Activated CD4-positive, alpha-beta T cell treated with anti-CD3 and anti-CD28 coated beads for 36 hours (primary cell): ENCODE measurements at places on chromosomes 11 and 22. TPM values are rescaled to one million over a fixed set of nuclear protein-coding genes. Genes with fewer than 3 reads are reported as not detected.

GRCh38 chr11:18280438-18281045, 14.5 kb downstream of the SAA1 start:
- H3K4me3 ChIP-seq: no peak overlapping the region
- DNase-seq: no peak
- H3K27ac ChIP-seq: no peak overlapping the region
- H3K4me1 ChIP-seq: peaks cover 8% of the 10 kb centered on the region
- H3K27me3 ChIP-seq: no peaks in the 10 kb centered on the region

GRCh38 chr11:34676227-34676626, 55.3 kb downstream of the EHF start:
- peaks cover 17% of the 10 kb centered on the region for H3K27me3 ChIP-seq
- no peaks in the 10 kb centered on the region for H3K4me1 ChIP-seq
- no peak for DNase-seq
- no peak overlapping the region for H3K4me3 ChIP-seq

GRCh38 chr11:113174882-113175281, 139.5 kb upstream of the TTC12 start:
- H3K4me3 ChIP-seq: no peak overlapping the region
- H3K27ac ChIP-seq: no peak overlapping the region
- no peaks in the 10 kb centered on the region for H3K36me3 ChIP-seq
- DNase-seq: no peak

- peaks cover 31% of the 10 kb centered on the region for H3K27me3 ChIP-seq
- DNase-seq: no peak
- H3K27ac ChIP-seq: no peak overlapping the region
- H3K4me3 ChIP-seq: no peak overlapping the region
- peaks cover 12% of the 10 kb centered on the region for H3K4me1 ChIP-seq
Measured at GRCh38 chr11:16926883-16927626, 87.2 kb downstream of the PLEKHA7 start.

GRCh38 chr11:14541192-14541947, 21.2 kb upstream of the PSMA1 start:
- H3K27ac ChIP-seq: no peak overlapping the region
- peaks cover 44% of the 10 kb centered on the region for H3K4me1 ChIP-seq
- H3K36me3 ChIP-seq: peaks cover 2% of the 10 kb centered on the region
- H3K27me3 ChIP-seq: no peaks in the 10 kb centered on the region

DNA sequence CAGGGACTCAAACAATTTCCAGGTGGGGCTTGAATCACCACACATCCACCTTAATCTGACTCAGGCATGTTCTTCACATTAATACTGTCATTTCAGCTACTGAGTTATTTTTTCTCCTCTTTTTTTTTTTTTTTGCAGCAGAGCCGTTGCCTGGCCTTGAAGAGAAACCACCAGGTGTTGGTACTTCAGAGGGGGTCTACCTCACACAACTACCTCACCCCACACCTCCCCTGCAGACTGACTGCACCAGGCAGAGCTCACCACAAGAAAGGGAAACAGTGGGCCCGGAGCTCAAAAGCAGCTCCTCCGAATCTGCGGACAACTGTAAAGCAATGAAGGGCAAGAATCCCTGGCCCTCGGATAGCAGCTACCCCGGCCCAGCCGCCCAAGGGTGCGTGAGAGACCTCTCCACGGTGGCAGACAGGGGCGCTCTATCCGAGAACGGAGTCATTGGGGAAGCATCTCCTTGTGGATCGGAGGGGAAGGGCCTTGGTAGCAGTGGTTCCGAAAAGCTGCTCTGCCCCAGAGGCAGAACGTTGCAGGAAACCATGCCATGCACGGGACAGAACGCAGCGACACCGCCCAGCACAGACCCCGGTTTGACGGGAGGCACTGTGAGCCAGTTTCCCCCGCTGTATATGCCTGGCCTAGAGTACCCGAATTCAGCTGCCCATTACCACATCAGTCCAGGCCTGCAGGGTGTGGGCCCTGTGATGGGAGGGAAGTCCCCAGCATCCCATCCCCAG, 15.1 kb upstream of the SLC25A18 start:
- H3K27ac ChIP-seq: no peak overlapping the region
- H3K4me3 ChIP-seq: no peak overlapping the region
- H3K4me1 ChIP-seq: no peaks in the 10 kb centered on the region
- no peaks in the 10 kb centered on the region for H3K36me3 ChIP-seq
- H3K27me3 ChIP-seq: no peaks in the 10 kb centered on the region

- H3K27me3 ChIP-seq: no peaks in the 10 kb centered on the region
- H3K36me3 ChIP-seq: no peaks in the 10 kb centered on the region
- no peak for DNase-seq
- no peaks in the 10 kb centered on the region for H3K4me1 ChIP-seq
- no peak overlapping the region for H3K27ac ChIP-seq
Measured at GRCh38 chr11:109329716-109330115, 92.3 kb upstream of the C11orf87 start.

DNA sequence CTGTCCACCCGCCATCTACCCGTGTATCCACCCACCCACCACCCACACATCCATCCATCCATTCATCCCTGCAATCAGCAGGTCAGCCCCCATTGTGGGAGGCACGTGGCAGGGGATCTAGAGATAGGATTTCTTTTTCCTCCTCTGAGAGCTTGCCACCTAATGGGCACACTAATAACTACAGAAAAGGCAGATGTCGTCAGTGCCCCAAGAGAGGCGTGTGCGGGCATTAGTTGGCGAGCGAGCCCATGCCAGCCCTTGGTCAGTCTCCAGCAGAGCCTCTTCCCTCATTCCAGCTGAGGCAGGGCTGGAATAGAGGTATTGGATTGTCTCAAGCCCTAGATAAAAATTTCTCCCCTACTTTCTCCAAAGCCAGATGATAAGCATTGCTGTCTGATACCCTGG, 9.7 kb downstream of the USP2 start:
- peaks cover 6% of the 10 kb centered on the region for H3K4me1 ChIP-seq
- H3K4me3 ChIP-seq: no peak overlapping the region
- DNase-seq: no peak
- no peak overlapping the region for H3K27ac ChIP-seq
- H3K36me3 ChIP-seq: no peaks in the 10 kb centered on the region
- peaks cover 7% of the 10 kb centered on the region for H3K27me3 ChIP-seq

GRCh38 chr22:17358415-17358814, 10.8 kb upstream of the CECR2 start:
- no peak for DNase-seq
- no peaks in the 10 kb centered on the region for H3K36me3 ChIP-seq
- H3K4me3 ChIP-seq: no peak overlapping the region
- H3K4me1 ChIP-seq: no peaks in the 10 kb centered on the region
- peaks cover 2% of the 10 kb centered on the region for H3K27me3 ChIP-seq

DNA sequence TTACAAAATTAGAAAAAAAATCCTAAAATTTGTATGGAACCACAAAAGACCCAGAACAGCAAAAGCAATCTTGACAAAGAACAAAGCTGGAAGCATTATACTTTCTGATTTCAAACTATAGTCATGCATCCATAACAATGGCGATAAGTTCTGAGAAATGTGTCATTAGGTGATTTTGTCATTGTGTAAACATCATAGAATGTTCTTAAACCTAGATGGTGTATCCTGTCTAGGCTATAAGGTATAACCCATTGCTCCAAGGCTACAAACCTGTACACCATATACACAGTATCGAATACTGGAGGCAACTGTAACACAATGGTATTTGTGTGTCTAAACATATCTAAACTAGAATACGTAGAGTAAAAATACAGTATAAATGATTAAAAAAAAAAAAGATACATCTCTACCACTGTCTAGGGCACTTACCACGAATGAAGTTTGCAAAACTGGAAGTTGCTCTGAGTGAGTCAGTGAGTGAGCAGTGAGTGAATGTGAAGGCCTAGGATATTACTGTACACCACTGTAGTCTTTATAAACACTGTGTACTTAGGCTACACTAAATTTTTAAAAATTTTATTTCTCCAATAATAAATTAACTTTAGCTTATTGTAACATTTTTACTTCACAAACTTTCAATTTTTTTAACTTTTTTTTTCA, 18.1 kb upstream of the SC5D start:
- peaks cover 1% of the 10 kb centered on the region for H3K27me3 ChIP-seq
- no peaks in the 10 kb centered on the region for H3K36me3 ChIP-seq
- DNase-seq: no peak
- H3K4me1 ChIP-seq: no peaks in the 10 kb centered on the region
- H3K4me3 ChIP-seq: no peak overlapping the region

DNA sequence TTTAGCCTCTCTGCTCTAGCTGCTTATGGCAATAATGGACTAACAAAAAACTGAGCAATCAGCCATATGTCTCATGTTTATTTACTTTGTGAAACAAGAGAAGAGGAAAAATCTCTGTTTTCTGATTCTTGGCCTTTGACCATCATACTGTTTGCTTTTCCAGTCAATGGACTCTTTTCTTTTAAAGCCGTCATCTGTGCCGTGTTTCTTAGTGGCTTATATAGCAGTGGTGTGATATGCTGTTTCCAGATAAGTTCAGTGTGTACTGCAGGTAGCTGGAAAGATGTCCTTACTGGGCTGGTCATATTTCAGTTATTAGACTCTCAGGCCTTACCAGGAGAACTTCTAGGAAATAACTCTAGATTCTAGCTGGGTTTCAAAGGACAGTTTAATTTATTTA, 33.6 kb upstream of the TECTA start:
- H3K27me3 ChIP-seq: no peaks in the 10 kb centered on the region
- DNase-seq: no peak
- H3K36me3 ChIP-seq: peaks cover 33% of the 10 kb centered on the region
- no peak overlapping the region for H3K4me3 ChIP-seq
- H3K4me1 ChIP-seq: no peaks in the 10 kb centered on the region

DNA sequence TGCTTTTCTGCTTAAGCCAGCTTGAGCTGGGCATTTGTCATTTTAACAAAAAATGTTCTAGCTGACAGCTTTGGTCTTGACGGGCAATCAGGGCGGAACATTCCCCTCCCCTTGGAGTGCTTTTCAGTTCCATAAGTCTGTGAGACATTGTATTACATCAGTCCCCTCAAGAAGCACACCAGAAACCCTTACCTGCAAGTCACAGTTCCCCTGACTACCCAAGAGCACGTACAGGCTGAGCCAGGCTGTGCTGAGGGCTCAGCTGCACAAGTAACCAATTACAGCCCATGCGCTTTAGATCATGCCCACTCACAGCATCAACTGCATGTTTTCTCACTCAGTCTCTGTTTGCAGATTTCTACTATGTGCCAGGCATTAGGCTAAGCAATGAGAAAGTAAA, 19.1 kb downstream of the HIRA start:
- peaks cover 16% of the 10 kb centered on the region for H3K36me3 ChIP-seq
- no peak overlapping the region for H3K4me3 ChIP-seq
- no peak for DNase-seq
- H3K4me1 ChIP-seq: peaks cover 8% of the 10 kb centered on the region
- no peaks in the 10 kb centered on the region for H3K27me3 ChIP-seq

DNA sequence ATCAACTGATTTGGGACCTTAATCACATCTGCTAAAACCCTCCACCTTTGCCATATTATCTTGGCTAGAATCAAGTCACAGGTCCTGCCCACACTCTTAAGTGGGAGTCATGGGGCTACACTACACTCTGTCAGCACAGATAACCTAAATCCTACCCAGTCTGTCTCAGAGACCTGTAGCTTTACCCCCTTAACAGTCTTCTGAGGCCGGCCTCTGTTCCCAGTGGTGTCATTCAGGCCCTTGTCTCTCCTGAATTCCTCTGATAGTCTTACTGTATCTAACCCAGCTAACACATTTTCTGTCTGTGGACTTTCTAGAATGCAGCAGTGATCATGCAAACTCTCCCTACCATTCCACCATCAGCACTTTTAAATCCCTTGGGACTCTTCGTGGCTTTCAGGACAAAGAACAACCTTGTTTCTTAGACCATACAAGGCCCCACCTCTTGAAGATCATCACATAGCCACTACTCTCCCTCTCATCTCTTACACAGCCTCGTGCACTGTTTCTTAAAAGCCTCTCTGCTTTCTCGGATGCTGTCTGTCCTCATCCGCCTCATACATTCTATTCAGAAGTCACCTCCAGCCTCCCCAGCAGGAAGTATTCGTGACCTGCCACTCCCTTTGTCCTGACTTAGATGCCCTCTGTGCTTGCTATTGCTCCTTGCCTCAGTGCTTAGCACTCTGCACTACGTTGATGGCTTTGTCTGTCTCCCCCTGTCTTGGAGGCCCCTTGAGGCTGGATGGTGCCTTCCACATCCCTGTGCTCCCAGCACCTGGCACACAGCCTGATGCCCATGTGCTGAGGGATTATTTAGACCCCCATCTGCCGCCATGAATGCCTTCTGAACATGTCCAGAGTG, 57.9 kb downstream of the PANX1 start:
- no peaks in the 10 kb centered on the region for H3K27me3 ChIP-seq
- no peak overlapping the region for H3K4me3 ChIP-seq
- H3K4me1 ChIP-seq: no peaks in the 10 kb centered on the region
- H3K36me3 ChIP-seq: peaks cover 3% of the 10 kb centered on the region
- no peak overlapping the region for H3K27ac ChIP-seq
- no peak for DNase-seq

SGSM1 gene
- 0.11 TPM for total RNA-seq

FAM180B gene
- not detected for total RNA-seq

UBQLN3 gene
- total RNA-seq: not detected

PNPLA5 gene
- not detected for total RNA-seq

GNAZ gene
- total RNA-seq: 1.1 TPM

MS4A3 gene
- not detected for total RNA-seq

SLC6A5 gene
- total RNA-seq: not detected

LIN7C gene
- total RNA-seq: 19.2 TPM

RHOD gene
- total RNA-seq: 0.78 TPM

NTM gene
- total RNA-seq: not detected
